ENCODE measurements at places on chromosomes 7 and 10. TPM values are rescaled to one million over a fixed set of nuclear protein-coding genes. Genes with fewer than 3 reads are reported as not detected.

DNA sequence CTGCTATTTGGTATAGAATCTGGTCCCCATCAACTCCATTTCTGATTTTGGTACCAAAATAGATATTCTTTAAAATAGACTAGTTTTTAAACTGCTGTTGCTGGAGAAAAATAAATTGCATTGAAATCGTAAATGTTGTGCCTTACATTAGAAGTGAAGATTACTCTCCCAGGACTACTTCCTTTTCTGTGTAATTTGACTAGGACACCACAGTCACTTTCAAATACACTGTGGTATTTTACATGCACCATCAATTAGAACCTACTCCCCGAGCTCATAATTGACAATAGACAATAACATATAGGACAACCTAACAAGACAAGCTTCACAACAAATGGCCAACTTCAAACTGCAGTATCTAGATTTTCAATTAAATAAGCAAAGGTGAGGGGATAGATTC, 211.5 kb downstream of the DGKB start:
- DNase-seq = no peak

NKX1-2 gene
- 0.36 TPM for total RNA-seq

GRCh38 chr10:34156781-34157425, 658.2 kb downstream of the PARD3 start:
- DNase-seq = peak; percentile 55

DNA sequence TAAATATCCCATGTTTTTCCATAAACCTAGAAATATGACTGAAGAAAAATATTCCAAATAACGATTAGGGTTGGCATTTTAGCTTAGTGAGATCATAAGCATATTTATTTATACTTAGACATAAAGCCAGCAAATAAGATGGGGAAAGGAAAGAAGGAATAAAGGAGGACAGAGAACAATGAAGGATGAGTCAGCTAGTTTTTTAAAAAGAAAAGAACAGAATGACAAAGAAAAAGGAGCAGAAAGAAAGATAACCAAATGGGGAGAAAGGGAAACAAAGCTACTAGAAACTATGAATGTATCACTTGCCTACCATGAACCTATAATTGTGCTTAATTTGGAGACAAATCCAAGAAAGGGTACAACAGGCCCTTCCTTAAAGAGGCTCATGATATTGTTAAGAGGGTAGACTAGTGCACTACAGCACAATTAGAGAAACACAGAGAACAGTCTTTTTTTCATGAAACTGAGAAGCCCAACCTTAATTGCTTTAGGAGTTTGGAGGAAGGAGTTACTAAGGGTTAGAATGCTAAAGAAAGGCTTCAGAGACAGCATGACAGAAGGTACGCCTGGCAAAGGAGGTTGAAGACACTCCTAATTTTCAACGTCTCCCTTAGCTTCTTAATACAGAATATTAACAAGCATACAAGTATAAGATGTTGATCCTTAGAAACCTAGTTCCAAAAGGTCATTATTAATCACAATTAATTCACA, 23.9 kb downstream of the HERPUD2 start:
- no peak for DNase-seq

DNA sequence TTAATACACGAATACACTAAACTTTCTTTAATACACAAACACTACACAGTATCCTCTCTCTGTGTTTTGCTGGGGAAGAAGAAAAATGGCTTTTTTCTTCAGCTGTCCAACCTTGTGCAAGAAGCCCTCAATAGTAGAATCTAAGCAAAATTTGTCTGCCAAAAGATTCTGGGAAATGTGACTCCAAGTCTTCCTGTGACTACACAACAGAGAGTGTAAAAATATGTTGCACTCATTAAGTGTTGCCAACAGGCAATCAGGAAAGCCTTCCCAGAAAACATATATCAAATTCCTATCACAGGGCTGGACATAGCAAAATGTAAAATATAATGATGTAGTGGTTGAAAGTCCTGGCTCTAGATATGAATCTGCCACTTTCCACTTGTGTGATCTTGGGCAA, 825.1 kb upstream of the ZWINT start:
- no peak for DNase-seq

EPDR1 gene
- 18.7 TPM for total RNA-seq

GRCh38 chr7:31729195-31729804, 42.3 kb downstream of the PPP1R17 start:
- DNase-seq = no peak

DNA sequence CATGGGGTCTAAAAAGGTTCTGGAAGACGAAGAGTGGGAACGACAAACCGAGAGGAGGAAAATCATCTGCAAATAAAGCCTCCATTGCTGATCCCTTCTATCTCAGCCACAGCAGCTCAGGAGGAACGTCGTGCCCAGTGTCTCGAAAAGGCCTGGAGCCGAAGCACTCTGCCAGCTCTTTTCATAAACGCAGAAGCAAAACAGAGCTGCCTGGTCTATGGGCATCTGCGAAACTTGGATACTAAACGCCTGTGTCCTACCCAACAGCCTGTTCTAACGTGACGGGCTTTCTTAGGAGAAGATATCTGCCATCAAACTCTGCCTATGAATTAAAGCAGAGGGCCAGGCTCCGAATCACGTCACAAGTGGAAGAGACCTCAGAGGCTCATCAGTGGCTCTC, 68.7 kb downstream of the GNA12 start:
- no peak for DNase-seq

TIAL1 gene
- 30.7 TPM for total RNA-seq

DNA sequence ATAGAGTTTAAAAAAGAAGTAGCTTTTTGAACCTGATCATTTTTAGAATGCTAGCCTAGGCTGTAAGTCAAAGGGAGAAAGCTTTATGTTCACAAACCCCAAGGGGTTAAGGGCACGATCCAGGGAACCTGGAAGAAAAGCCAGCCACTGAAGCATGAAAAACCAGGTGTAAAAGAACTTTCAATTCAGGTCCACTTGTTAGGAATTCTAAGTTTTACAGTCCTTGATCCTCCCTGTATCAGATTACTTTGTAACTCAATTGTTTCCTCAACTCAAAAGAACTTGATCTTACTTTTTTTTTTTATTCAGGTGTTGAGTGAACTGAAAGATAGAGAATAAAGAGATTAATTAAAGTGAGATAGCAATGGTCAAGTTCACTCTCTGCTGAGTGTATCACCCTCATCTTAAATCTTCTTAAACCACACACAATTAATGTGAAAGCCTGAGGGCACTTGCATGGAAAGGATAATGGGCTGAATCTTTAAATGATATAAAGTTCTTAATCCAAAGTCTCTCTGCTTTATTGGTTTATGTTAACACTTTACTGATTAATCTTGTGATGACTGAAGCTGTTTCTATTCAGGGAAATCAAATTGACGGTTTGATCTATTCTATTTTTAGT, 672.2 kb upstream of the LRRN3 start:
- DNase-seq = no peak

DNA sequence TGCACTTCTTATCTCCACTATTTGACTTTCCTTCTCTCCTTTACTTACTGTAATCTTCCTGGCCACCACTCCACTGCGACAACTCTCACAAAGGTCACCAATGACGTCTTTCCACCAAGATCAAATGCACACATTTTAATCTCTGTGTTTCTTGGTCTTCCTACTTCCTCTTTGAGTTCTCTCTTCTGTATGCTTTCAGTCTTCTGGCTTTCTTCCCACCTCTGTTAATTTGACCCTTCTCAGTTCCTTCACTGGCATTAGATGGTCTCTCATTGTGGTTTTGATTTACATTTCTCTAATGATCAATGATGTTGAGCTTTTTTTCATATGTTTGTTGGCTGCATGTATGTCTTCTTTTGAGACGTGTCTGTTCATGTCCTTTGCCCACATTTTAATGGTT, 31.9 kb downstream of the FAM107B start:
- no peak for DNase-seq

DNA sequence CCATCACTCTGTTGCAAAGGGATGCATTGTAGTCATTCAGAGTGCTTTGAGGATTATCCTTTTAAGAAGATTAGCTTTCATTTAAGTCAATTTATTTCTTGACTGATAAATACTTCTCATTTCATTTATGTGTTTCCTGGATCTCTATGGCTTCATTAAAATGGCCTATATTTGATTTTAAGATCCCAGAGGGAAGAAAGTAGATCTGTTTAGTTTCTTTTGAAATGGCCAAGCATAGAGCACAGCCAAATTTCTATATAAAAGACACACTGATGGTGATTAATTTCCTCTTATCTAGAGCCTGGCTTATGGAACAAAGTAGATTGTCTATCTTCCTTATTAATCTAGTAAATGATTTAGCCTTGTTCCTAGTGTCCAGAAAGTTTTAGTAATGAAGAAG, 129.7 kb upstream of the CALCR start:
- no peak for DNase-seq

DNA sequence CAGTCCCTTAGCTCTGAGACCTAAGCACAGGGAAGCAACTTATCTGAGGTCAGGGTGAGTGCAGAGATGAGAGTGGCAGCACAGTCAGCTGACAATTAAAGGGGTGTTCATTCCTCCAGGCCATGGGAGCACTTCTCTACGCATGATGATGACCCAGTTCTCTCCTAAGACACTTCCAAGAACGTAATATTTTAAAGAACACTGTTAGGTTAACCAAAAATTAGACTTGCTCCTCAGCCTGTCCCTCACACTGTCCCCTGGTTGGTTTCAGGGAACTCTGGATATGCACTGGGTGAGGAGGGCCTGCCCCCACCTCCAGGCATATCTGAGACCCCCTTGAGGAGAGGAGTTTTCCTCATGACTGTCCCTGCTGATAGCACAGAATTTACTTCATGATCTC, 767.5 kb downstream of the GRID1 start:
- DNase-seq = no peak

DNA sequence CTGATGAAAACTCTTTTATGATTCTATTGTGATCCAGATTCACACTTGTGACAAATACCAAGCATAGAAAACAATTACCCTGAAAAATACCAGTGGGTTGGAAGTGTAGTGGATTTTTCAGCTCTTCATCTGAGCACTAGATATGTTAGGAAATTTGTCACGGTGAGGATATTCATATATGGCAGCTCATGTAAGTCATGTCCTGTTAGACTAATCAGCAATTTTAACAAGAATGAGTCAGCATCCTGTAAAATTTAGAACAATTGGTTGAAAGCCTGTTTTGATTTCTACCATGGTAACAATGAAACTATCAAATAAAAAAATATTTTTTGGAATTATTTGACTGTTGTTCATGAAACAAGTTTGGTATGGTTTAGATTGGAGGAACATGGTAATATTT, 334.3 kb downstream of the CACNA2D1 start:
- no peak for DNase-seq

ZNF25 gene
- total RNA-seq = 8.4 TPM
